ENCODE measurements at places on chromosomes 4 and X. TPM values are rescaled to one million over a fixed set of nuclear protein-coding genes. Genes with fewer than 3 reads are reported as not detected.

The HERC6 gene
- 1.5 TPM for total RNA-seq

DNA sequence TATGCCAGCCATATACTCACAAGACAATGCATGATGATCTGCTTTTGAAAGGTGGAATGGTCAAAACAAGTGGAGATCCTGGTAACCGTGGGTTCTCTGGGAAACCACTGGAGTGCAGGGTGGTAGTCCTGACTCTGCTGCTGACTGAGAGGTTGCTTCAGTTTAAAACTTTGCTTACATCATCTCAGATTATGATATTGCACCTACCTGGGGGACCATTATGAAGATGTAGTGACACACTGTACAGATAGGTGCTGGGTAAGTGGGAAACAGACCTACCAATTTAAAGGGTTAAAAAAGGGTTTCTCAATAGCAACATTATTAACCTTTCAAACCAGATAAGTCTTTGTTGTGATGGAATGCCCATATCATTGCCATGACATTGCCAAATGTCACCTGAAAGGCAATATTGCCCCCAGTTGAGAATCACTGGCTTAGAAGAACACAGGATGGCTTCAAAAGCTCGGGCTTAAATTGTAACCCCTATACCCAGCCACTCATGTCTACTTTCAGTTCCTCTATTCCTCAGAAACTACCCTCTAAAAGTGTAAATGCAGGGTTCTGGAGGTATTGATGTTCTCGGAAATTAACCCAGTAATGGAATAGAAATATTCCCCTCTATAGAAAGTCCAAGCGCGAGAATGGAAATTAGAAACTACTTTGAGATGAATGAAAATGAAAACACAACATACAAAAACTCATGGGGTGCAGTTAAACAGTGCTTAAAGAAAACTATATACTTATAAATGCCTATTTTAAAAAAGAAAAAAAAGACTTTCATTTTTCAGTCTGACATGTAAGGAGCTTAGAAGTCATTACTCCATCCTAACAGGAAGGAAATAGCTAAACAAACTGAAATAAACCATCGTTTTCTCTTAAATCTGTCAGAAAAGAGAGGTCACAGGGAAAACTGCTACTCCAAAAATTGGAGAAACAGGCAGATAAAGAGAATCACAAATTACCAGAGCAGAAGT lies 65.8 kb downstream of the ARHGEF6 start:
- H3K4me3 ChIP-seq: no peak overlapping the region
- no peaks in the 10 kb centered on the region for H3K4me1 ChIP-seq
- no peaks in the 10 kb centered on the region for H3K36me3 ChIP-seq
- no peak for DNase-seq

DNA sequence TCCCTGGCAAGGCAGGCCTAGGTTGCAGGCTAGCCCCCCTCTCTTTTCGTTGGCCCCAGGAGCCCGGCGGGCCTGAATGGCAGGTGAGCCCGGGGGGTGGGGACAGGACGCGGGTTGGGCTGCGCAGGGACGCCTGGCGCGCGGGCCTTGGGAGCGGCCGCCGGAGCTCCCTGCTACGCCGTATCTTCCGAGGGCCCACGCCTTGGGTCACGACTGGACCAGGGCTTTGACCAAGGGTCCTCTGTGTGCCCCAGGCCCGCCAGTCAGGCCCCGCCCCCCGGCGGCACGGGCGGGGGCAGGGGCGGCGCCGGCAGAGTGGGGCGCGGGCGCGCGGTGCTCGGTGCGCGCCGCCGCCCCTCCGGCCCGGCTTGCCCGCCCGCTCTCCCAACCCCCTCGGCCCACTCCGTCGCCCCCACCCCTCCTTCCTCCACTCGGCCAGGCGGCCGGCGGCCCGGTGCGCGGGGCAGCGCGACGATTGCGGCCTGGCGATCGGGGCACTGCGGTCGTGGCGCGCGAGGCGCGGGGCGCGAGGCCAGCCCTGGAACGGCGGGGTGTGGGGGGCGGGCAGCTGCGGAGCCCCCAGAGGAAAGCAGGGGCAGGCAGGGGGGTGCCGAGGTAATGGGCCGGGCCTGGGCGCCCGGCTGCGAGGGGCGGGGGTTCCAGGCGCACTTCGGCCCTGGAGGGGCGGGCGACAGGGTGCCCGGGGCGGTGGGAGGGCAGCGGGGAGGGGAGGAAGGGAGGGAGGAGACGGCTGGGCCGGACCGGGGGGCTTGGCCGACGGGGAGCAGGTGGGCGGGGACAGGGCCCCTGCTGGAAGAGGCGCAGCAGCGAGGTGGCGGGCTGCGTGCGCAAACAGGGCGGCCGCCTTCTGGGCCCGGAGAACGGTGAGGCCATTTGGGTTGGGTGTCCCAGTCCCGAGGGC lies at the start of gene PRRG3:
Gene PRRG3 (plus strand): TSS at position 798 of the 922 bp plus-strand sequence. CDS start 3,357 bp downstream, outside the sequence.
- H3K36me3 ChIP-seq: no peaks in the 10 kb centered on the region
- no peak within 1 kb of the TSS for H3K27ac ChIP-seq
- H3K4me3 ChIP-seq: no peak within 1 kb of the TSS
- no peaks in the 10 kb centered on the region for H3K27me3 ChIP-seq
- H3K4me1 ChIP-seq: no peaks in the 10 kb centered on the region

The GASK1B gene
- 6.5 TPM for total RNA-seq

GRCh38 chrX:118825227-118825626 lies 1.6 kb downstream of the ZCCHC12 start:
- H3K27ac ChIP-seq: no peak overlapping the region
- H3K4me3 ChIP-seq: no peak overlapping the region
- no peaks in the 10 kb centered on the region for H3K27me3 ChIP-seq
- DNase-seq: no peak
- H3K4me1 ChIP-seq: no peaks in the 10 kb centered on the region

- H3K27ac ChIP-seq: no peak overlapping the region
- no peak for DNase-seq
- no peaks in the 10 kb centered on the region for H3K36me3 ChIP-seq
- H3K4me3 ChIP-seq: no peak overlapping the region
- H3K27me3 ChIP-seq: no peaks in the 10 kb centered on the region
These were observed 8.7 kb downstream of the RPGR start for GRCh38 chrX:38318606-38319005.

- no peaks in the 10 kb centered on the region for H3K36me3 ChIP-seq
- no peaks in the 10 kb centered on the region for H3K4me1 ChIP-seq
These were observed 45.0 kb downstream of the PDHA1 start for GRCh38 chrX:19388741-19389140.

DNA sequence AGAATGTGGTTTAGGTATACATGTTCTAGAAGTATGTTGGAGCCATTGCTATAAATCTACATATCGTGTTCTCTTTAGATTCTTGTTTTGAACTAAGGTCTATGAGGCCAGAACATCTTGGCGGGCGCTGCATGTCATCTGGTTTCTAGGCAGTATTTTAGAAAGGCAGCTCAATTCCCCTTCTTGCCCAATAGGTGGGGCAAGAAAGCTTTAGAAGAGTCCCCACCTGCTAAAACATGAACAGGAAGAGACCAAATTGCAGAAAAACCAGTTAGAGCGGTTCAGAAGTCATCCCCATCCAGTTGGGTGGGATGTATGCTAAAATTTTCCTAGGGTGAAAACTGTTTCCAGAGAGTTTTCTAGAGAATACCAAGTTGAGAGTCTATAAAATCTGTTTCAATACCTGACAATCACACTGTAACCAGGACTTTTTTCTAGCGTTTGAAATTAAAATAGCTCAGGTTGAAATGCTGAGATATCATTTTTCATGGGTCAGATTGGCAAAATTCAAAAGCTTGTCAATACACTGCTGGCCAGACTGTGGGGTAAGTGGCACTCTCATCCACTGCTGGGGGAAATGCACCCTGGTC lies 17.5 kb upstream of the SH3KBP1 start:
- H3K36me3 ChIP-seq: no peaks in the 10 kb centered on the region
- H3K27me3 ChIP-seq: no peaks in the 10 kb centered on the region
- H3K4me3 ChIP-seq: no peak overlapping the region
- DNase-seq: peak; percentile 69

The HMX1 gene
- not detected for total RNA-seq

GRCh38 chrX:114361076-114361725 lies 222.7 kb upstream of the HTR2C start:
- no peaks in the 10 kb centered on the region for H3K4me1 ChIP-seq
- no peaks in the 10 kb centered on the region for H3K27me3 ChIP-seq

GRCh38 chr4:150215601-150216000 lies 137.4 kb downstream of the DCLK2 start:
- H3K4me1 ChIP-seq: no peaks in the 10 kb centered on the region
- no peaks in the 10 kb centered on the region for H3K27me3 ChIP-seq
- no peak overlapping the region for H3K27ac ChIP-seq
- no peak overlapping the region for H3K4me3 ChIP-seq
- no peak for DNase-seq

The CYSLTR1 gene
- total RNA-seq: 0.36 TPM

The TMSB15C gene
- total RNA-seq: 5.7 TPM

The TMEM175 gene
- 4.3 TPM for total RNA-seq

DNA sequence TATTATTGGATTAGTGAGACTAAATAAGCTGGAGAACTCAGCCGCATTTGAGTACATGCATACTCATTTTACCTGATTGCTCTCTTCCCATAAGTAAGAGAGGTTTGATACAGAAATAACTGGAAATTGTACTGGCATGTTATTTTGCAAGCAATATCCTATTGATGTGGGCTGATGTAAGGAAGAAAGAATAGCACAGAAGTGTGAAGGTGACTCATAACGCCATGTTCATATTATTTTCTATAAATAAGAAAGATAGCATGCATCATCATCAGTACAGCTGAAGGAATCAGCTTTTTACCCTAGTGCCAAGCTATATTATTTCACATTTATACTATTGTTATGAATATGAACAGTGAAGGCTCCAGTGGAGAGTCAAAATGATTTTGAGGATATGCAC lies 138.3 kb upstream of the FAM47A start:
- DNase-seq: no peak
- no peaks in the 10 kb centered on the region for H3K4me1 ChIP-seq
- no peaks in the 10 kb centered on the region for H3K27me3 ChIP-seq
- no peak overlapping the region for H3K4me3 ChIP-seq

DNA sequence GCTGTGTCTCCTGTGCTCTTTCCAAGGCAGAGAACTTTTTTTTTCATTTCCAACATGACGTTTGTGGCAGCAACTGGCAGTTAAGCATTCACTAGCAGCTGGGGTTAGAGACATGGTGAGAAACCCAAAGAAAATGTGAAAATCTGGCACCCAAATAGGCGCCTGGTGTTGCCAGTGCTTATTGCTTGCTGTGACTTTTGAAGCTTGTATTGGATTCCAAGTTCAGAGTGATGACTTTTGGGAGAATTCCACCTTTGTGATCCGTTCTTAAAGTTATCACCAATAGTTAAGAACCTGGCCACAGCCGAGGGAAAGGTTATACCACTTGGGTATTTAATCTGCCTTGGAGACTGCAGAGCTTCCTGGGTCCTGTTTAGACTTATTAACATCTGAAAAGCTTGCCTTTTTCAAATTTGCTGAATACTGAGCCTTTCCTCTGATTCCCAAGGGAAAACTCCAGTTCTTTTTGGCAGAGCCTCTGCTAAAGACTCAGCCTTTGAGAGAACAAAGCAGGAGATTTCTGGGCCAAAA lies 101.0 kb downstream of the OPHN1 start:
- peak; percentile 17 for DNase-seq
- H3K36me3 ChIP-seq: no peaks in the 10 kb centered on the region
- H3K4me3 ChIP-seq: no peak overlapping the region
- H3K27me3 ChIP-seq: no peaks in the 10 kb centered on the region
- no peaks in the 10 kb centered on the region for H3K4me1 ChIP-seq

- no peak overlapping the region for H3K27ac ChIP-seq
- DNase-seq: no peak
- H3K27me3 ChIP-seq: no peaks in the 10 kb centered on the region
- H3K4me1 ChIP-seq: no peaks in the 10 kb centered on the region
These were observed 30.3 kb downstream of the AMMECR1 start for GRCh38 chrX:110287605-110288004.

- peak overlapping the region; percentile 90 for H3K4me3 ChIP-seq
- peak; percentile 79 for DNase-seq
These were observed 1.6 kb downstream of the SCD5 start for GRCh38 chr4:82797040-82797404.

GRCh38 chr4:108360754-108361445 lies 192.2 kb upstream of the LEF1 start:
- H3K27ac ChIP-seq: peak overlapping the region; percentile 90
- no peaks in the 10 kb centered on the region for H3K36me3 ChIP-seq
- H3K27me3 ChIP-seq: no peaks in the 10 kb centered on the region
- peak; percentile 82 for DNase-seq
- peaks cover 34% of the 10 kb centered on the region for H3K4me1 ChIP-seq
- peak overlapping the region; percentile 35 for H3K4me3 ChIP-seq

GRCh38 chrX:108292053-108292452 lies 146.2 kb downstream of the COL4A6 start:
- H3K27me3 ChIP-seq: no peaks in the 10 kb centered on the region
- no peak for DNase-seq
- no peaks in the 10 kb centered on the region for H3K36me3 ChIP-seq
- no peak overlapping the region for H3K27ac ChIP-seq
- H3K4me1 ChIP-seq: no peaks in the 10 kb centered on the region

The PTPN13 gene
- 18.1 TPM for total RNA-seq

The ADH4 gene
- total RNA-seq: not detected

The CXorf49 gene
- total RNA-seq: not detected

The TRIM61 gene
- not detected for total RNA-seq

The SLITRK4 gene
- not detected for total RNA-seq

GRCh38 chr4:19074036-19074435 lies 1052.5 kb upstream of the LCORL start:
- H3K27ac ChIP-seq: no peak overlapping the region
- H3K36me3 ChIP-seq: no peaks in the 10 kb centered on the region
- no peak overlapping the region for H3K4me3 ChIP-seq
- no peaks in the 10 kb centered on the region for H3K27me3 ChIP-seq
- peaks cover 12% of the 10 kb centered on the region for H3K4me1 ChIP-seq

DNA sequence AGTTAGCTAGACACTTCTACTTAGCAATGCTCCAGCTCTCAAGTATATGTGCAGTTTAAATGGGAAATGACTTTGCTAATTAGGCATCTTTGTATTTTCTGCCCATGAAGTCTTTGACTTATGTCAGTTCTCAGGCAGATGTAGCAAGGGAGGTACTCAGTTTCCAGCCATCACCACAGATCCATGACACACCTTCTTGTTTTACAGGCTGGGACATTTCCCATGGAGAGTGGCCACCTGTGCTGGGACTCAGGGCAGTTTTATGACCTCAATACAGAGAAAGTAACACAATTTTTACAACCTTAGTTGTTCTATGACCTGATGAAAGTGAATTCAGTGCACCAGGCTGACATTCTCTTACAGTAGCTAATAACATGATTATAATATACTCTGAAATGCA lies 280.7 kb upstream of the GK2 start:
- DNase-seq: no peak
- no peaks in the 10 kb centered on the region for H3K27me3 ChIP-seq
- H3K36me3 ChIP-seq: no peaks in the 10 kb centered on the region
- H3K4me1 ChIP-seq: peaks cover 4% of the 10 kb centered on the region
- no peak overlapping the region for H3K27ac ChIP-seq

DNA sequence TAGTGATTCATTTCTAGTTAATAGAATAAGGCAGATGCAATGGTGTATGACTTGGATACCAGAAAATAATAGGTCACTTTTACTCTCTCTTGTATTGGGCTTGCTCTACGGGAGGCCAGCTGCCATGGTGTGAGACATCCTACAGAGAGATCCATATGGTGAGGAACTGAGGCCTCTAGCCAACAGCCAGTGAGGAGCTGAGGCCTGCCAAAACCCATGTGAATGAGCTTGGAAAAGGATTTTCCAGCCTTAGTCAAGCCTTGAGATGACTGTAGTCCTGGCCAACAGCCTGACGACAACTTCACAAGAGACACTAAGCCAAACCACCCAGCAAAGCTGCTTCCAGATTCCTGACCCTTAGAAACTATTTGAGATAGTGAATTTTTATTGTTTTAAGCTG lies 1300.2 kb downstream of the RAPGEF2 start:
- H3K36me3 ChIP-seq: no peaks in the 10 kb centered on the region
- no peak overlapping the region for H3K4me3 ChIP-seq
- H3K27ac ChIP-seq: no peak overlapping the region
- H3K27me3 ChIP-seq: no peaks in the 10 kb centered on the region
- no peak for DNase-seq
- no peaks in the 10 kb centered on the region for H3K4me1 ChIP-seq

Measured in SJCRH30 (cell line).